AG20443 (cell line): ENCODE measurements at places on chromosomes 11 and 22.

- DNase-seq = no peak
These were observed at the start of gene PDE2A for GRCh38 chr11:72673943-72674828. PDE2A (minus strand) TSS chr11:72674422; CDS start chr11:72674207, 215 bp downstream.

DNA sequence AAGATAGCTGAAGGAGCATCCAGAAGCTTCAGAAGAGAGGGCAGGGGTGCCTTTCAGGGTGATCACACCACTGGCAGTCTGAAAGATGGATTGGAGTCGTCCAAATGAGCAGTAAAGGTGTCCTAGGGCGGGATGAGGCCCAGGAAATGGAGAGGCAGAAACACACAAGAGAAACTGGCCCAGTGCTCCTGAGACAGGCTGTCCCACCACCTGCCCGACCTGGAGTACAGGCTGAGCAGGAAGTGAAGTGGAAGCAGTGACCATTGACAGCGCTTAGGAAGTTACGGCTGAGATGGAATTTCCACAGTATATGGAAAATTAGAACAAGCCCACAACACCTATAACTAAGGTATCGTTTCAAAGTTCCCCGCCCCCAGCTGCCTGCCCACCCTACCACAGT, 16.1 kb downstream of the EIF3F start:
- no peak for DNase-seq

- DNase-seq = peak; percentile 65
These were observed 15.2 kb downstream of the PRR33 start for GRCh38 chr11:1876361-1877063.

GRCh38 chr22:50320116-50320515, 6.7 kb downstream of the DENND6B start:
- no peak for DNase-seq

GRCh38 chr11:63933459-63933858, 5.3 kb upstream of the NAA40 start:
- DNase-seq = peak; percentile 61

DNA sequence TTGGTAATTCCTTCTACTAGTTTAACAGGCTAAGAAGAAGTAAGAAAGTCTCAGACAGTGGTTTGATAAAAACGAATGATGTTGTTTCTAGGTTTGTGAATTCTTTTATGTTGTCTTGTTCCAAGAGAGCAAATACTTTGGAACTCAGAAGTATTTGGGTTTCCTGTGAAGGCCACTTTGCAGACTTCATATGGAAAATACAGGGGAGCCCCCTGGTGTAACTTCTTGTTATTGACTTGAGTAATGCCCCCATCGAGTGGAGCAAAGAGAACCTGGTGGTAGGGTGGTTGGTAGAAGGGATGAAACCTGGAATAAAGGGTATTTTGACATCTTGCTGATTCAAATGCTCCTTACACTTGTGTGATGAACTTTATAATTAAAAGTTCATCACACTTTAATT, 40.0 kb upstream of the PTH start:
- no peak for DNase-seq
